Anterior cingulate cortex (tissue), 58 donors: ENCODE measurements at places on chromosomes 2 and 18.

GRCh38 chr2:183963609-183964008 lies 634.7 kb upstream of the ZNF804A start:
- no peak for DNase-seq

GRCh38 chr18:8937160-8938094 lies 165.1 kb upstream of the NDUFV2 start:
- no peak for DNase-seq

DNA sequence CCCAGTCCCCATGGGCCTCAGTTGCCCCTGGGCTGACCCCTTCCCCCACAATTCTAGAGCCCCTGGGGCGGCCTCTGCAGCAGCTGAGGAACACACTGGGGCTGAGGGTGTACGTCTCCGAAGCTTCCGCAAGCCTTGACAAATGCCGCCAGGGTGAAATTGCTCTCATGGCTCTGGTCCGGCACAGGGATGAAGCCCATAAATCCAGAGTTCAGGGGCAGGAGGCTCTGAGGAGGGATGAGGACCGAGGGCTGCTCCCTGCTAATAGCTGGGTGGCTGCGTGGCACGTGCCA lies 27.1 kb upstream of the OTOS start:
- DNase-seq = no peak

DNA sequence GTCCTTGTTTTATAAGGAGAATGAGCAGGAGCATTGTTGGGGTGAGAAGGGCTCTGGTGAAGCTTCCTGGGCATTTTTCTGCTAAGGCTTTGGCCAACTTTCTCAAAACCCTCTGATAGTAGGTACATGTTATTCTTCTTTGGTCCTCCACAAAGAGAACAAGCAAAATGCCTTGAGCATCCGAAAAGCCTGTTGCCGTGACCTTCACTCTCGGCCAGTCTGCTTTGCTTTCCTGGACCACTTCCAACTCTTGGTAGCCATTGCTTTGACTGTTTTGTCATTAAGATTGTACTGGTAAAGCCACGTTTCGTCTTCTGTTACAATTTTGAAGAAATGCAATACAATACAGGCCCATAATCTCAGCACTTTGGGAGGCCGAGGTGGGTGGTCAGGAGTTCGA lies 27.4 kb upstream of the ALLC start:
- no peak for DNase-seq

DNA sequence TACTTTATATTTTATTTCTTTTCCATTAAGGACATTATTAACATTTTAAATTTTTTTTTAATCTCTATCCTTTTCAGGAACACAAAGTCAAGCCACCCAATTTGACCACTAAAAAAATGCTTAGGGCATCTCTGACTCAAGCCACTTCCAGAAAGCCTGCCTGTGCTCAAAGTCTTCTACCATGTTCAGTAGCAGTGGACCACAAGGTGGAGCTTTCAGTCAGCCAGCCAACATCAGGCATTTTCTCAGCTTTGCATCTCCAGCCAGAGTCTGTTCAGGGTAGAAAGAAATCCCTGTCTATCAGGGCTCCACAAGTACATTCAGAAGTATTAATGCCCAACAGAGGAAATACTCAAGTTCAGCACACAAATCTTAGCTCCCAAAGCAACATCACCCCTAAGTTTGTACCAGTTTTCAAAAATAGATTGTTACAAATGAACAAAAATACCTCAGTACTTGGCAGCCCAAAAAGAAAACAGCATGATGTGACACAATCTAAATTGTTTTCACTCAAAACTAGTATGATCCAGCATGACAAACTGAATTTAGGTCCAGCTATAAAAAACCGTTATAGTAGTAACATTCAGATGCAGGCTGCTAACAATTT lies 37.6 kb downstream of the C18orf63 start:
- peak; percentile 64 for DNase-seq

DNA sequence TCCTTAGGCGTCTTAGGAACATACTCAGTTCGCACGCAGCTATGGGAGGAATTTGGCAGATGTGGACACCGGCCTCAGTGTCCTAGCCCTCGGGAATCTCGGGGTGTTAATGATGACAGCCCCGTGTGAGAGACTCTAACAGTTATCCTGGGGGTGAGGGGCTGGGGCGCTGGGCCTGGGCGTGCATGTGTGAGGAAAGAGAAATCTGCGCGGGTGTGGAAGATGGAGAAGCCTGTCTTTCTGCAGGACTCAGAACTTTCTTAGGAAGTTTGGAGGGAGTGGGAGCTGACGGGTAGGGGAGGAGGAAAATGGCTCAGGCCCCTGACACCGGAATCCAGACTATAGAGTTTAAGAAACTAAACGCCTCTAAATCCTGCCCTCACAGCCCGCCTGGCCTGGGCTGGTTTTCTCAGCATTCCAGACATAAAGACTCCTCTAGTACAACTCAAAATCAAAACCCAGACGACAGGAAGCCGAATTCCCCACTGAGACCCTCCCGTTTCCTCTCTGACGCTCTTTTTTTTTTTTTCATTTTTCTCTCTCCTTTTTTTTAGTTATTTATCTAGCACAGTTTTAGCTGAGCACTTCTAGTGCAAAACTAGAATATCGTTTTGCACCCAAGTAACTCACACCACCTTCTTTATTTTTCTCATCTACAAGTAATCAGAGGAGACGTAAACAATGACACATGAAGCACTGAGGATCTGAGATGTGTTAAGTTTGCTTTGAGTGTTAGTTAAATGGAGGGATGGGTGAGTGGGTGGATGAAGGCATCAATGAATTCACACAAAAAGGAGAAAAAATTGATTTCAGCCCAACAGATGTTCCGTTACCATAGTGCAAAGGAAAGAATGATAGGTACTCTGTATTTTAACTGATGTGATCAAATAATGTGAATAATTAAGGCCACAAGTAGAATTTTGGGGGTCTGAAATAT lies 1.2 kb upstream of the HAAO start:
- no peak for DNase-seq
